ENCODE measurements at places on chromosomes 6 and 20. TPM values are rescaled to one million over a fixed set of nuclear protein-coding genes. Genes with fewer than 3 reads are reported as not detected.

PRKN gene
- 8.3 TPM for polyA plus RNA-seq

SOBP gene
- 5.2 TPM for polyA plus RNA-seq

ZFP57 gene
- not detected for polyA plus RNA-seq

GRCh38 chr20:60258255-60258863, 300.1 kb downstream of the CDH26 start:
- no peak for DNase-seq

DNA sequence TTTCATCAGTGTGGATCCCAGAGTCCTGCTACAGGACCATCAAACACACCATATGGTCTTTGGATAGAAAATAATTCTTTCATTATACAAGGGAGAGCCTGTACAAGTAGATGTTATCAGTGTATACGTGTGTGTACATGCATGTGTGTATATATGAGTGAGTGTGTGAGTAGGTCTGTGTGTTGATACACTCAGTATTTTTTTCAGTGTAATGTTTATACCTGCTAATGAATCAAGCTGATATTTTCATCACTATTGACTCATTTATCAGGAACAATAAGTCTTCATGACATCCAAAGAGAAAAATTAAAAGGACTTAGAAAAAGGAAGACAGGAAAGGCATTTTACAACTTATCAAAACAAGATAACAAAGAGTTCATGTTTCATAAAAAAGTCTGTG, 66.5 kb downstream of the EPM2A start:
- DNase-seq, result no peak

DNA sequence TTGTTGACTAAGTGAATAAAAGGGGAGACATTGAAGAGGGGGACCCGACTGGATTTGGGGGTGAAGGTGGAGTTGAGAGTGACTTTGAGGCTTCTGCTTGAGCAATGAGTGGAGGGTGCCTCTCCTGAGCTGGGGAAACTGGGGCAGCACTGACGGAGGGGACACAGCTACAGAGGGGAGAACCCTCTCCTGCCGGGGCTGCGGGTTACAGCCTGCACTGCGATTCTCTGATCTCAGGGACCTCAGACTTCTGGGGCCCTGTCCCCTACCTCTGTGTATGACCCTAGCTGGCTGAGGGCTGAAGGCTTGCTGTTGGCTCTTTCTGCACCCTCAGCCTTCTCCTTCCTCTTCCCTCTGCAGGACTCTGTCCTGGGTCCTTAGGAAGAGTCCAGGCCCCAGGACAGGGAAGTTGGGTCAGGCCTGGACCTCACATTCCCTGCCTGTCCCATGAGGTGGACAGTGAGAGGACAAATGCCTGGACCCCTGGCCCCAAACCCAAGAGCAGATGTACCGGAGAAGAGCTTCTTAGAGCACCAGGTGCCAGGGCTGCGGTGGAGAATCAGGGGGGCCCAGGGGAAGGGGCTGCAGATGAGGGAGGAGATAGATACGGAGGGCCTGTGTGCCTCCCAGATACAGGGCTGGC, 13.7 kb upstream of the FAM110A start:
- DNase-seq, result no peak

DNA sequence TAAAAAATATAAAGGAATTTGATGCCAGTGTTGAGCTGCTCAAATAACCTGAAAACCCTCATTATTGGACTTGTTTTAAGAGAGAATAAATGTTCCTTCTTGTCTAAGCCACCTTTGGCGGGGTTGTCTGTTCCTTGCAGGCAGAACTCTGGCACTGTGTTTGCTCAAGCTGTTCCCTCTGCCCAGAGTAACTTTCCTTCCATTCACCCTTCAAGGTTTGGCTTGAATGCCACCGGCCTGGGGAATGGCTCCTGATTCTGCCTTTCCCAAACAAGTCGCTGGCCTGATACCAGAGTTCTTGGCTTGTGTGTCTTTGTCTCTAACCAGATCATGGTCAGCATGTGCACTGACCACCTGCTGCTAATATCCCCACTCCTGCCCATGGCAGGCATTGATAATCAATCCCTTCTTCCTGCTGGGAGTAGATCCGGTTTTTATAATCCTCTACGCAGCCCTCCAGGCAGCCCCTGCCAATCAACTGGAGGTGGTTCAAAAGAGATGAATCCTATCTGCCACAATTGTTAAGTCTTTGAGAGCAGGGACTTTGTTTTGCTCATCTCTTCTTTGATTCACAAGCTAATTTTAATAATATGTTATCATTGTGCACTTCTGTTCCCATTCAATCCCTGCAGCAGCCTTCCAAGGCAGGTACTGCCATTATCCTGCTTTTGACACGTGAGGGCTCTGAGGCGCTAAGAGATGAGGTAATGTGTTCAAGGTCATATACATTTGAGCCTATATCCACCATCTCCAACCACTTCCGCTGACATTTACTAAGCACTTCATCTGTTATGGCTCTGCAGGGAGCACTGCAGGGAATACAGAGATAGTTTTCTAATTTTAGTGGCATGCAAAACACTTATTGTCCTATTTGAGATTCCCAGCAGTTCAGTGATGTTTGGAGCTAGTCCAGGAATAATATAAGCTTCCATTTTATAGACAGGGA, 3.1 kb upstream of the CCM2L start:
- DNase-seq, result no peak

DNA sequence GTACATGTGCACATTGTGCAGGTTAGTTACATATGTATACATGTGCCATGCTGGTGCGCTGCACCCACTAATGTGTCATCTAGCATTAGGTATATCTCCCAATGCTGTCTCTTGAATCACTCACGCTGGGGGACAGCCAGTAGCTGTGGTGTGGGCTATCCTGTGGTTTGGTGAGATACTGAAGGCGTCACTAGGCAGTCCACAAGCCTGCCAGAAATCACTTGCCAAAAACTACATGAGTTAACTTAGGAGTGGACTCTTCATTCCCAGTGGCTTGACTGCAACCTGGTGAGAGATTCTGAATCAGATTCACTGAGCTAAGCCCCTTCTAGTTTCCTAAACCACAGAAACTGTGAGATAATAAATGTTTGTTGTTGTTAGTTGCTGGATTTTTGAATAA, 191.3 kb downstream of the TSHZ2 start:
- DNase-seq, result peak; percentile 5
